H1 (cell line): ENCODE measurements at places on chromosomes 16 and 17.
A peak's percentile ranks its signal among the peaks of the same experiment; 100 is the strongest.

DNA sequence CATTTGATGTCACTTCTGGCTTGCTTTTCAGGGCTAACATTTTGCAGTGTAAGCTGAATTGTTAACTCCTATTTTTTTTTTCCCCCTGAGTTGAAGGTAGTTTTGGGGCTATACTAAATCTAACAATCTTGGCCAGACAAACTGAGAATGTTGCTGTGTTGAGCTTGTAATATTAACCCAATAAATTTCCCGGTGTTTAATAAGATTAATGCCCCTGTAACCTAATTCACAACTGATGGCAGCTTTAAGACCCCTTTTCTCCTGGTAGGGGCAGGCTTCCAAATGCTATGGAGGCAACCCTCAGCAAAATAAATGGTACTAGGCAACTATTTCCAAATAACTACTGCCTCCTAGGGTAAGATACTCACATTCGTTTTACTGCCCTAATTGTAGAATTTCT lies 549.6 kb upstream of the KIF2B start:
- DNase-seq, result no peak

- no peak for DNase-seq
These were observed 44.9 kb upstream of the POLR3E start for GRCh38 chr16:22252317-22252716.

DNA sequence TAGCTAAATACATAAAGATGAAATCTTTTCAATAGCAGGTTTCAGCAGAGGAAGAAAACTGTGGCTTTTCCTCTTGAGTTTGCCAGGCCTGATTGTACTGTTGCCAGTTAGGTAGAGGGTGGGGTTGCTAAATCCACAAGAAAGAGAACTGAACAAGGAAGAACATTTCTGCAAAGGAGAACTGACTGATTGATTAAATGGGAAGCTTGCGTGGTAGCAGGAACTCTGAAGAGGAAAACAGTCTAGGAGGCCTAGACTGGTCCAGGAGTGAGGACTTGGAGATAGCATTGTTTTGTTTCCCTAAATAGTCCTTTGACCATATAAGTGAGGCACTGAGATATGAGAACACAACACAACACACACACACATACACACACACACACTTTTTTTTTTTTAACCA lies 18.8 kb downstream of the LRRC36 start:
- DNase-seq, result no peak

DNA sequence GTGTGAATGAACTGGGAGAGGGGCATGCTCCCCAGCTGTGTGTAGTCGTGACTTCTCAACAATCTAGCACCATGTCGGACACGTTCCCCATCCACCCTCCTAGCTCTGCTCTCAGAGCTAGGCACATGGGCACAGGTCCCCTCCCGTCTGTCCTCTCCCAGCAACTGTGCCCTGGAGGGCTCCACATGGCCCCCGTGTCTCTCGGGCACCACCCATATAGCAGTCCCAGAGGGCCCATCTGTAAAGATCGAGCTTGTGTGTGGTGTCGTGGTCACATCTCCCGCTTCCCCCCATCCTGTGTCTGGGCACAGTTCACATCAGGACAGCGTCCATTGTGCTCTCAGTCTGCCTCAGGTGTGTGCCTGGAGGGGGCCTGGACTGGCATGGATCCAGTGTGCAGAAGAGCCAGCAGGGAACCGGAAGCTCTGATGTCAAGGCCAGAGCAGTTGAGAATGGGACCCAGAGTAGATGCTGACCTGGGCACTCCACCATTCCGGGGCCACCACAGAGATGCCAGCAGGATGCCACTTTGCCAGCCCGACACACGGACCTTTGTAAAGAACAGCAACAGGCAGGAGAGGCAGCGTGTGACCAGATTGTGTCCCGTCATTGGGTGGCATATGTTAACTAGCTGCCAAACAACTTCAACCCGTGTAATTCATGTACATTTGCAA lies 55.7 kb downstream of the MARF1 start:
- no peak for DNase-seq

GRCh38 chr17:35587074-35587961 lies at the start of gene AP2B1:
TSS of gene AP2B1 (plus strand) at chr17:35587322. CDS start at chr17:35594031, 6,709 bp downstream.
- DNase-seq, result peak; percentile 96

- DNase-seq, result no peak
These were observed 15.7 kb downstream of the ALDH3A2 start for GRCh38 chr17:19664136-19664820.

DNA sequence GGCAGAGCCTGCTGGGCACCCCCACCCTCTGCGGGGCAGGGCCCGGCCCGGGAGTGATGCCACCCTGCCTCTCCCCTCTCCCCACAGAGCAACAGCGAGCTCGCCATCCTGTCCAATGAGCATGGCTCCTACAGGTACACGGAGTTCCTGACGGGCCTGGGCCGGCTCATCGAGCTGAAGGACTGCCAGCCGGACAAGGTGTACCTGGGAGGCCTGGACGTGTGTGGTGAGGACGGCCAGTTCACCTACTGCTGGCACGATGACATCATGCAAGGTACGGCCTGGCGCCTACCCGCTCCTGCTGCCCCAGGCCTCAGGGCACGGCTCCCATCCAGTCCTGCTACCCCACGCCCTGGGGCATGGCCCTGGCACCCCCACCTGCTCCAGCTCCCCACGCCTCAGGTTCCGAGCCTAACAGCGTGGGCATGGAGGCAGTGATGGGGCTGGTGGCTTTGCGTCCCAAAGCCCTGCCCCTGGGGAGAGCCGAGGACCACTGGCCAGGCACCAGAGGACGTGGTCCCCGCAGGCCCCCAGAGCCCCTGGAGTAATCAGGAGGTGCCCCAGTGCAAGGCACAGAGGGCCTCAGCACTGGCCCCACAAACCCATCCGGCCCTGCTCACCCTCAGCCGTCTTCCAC lies 38.4 kb downstream of the TSC2 start:
- no peak for DNase-seq
